Cardiac septum (tissue), 1 donor: ENCODE measurements at places on chromosomes 12 and 14. TPM values are rescaled to one million over a fixed set of nuclear protein-coding genes. Genes with fewer than 3 reads are reported as not detected.

- DNase-seq, result no peak
These were observed 536 bp downstream of the TM7SF3 start for GRCh38 chr12:27013611-27014084.

DNA sequence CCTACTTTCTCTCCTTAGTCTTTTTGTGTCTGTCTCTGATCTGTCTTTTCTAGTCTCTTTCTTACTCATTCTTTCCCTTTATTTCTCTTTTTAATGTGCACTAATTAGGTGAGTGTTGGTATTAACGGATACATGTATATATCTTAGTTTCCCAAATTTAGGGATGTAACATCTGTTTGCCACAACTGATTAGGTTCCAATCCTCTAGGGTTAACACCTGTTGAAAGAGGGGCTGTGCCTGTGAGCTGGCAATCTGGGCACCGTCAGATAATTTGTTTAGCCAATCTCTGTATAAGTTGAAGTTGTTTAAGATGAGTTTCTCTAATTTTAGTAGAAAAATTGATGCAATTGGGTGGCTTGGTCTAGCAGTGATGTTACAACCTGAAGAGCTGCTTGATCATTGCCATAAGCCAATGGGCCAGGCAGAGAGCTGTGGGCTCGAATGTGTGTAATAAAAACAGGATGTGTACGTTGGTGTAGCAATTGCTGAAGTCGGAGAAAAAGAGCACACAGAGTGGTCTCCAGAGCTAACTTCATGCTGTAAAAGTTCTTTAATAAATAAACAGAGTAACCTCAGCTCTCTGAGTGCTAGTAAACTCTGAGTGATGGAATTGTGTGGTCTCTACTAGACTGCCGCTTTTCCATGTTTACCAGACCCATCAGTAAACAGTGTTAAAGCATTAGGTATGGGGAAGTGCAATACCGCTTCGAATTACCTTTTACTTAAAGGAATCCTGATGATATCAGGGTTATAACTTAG, 18.3 kb upstream of the LYZ start:
- no peak for DNase-seq

DNA sequence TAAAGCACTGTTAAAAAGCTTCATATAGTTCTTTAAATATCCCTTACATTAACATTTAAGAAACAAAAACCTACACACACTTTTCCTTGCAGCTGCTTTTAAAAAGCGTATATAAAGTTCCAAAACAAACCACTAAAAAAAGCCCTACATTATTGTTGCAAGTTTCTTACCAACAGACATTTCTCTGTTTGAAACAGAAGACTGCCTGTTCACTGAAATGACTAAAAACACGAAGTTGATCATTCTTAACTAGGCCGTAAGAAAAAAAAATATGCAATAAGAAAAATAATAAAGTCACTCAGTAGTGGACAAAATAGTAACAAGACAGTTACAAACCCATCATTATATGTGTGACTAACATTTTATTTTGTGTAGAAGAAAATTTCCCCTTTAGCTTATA, 37.3 kb downstream of the KIF21A start:
- no peak for DNase-seq

DNA sequence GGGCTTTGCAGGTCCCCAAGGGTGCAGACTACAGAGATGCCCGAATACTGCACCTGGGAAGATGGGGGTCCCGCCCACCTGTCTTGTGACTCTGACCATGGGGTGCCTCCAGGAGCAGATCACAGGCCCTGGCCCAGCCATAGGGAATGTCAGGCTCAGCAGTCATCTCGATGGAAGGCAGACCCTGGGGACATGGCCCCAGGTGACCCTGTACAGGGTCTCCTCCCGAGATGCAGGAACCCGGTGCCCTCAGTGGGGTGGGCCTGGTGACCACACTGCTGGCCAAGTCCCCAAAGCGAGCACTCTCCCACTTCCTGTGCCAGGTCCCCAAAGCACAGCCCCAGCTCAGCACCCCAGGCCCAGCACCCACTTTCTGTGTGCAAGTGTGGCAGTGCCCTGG, 903.7 kb upstream of the USP15 start:
- no peak for DNase-seq

DNA sequence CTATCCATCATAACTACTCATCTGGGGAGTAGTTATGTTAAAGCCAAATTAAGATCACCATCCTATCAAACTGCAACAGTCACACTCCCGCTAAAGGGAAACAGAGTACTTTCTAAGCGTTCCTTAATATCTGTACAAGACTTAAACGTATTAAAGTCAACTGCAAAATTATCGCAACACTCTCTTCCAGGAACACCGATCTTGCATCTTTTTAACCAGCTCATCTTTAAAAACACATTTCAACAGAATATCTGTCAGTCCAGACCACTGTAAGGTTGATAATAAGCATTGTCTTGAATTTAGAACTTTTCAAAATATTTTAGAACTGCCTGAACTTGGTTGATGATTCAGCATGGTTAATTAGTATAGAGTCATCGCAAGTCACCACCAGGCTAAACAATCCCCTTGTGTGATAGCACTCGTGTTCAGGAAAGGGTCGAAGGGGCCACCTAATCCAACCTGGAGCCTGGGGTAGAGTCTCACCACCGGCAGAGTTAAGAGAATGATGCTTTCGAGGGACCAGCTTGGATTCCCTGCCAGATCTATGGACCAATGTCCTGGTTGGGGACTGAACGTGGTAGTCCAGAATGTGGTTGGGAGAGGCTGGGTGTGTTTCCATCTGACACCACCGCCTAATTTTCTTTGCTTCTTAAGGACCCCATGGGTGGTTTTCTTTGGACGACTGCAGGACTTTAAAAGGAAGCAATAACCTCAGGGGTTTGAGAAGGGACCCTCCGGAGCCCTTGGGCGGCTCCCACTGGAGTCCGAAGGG, 890 bp downstream of the SPTLC2 start:
- DNase-seq, result peak; percentile 61

DNA sequence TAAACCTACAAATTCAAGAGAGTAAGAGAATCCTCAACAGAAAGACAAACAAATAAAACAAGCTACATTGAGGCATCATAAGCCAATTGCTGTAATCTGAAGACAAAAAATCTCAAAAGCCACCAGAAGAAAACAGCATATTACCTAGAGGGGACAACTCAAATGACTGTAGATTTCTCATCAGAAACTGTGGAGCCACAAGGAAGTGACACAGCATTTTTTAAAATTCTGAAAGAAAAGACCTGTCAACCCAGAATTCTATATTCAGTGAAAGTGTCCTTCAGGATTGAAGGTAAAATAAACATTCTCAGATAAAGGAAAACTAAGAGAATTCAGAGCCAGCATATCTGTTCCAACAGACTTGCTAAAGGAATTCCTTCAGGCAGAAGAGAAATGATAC, 147.8 kb upstream of the DHRS4 start:
- no peak for DNase-seq

- no peak for DNase-seq
These were observed 7.8 kb downstream of the CTDSP2 start for GRCh38 chr12:57838594-57839302.

DNA sequence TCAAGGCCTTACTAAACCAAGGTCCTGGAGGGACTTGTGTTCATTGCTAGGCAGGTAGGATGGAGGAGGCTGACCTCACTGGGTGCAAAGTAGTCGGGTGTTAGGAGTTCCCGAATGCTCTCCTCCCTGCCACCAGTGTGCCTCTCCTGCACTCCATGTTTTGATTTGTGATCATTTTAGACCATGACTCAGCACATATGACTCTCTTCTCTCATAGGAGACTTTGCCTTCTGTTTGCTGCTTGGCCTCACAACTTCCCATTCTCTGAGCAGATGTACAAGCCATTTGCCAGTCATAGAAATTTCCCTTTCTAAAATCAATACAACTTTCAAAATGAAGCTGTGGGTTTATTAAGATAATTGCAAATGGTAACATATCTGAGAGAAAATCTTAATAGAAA, 46.6 kb upstream of the LRIG3 start:
- no peak for DNase-seq

DNA sequence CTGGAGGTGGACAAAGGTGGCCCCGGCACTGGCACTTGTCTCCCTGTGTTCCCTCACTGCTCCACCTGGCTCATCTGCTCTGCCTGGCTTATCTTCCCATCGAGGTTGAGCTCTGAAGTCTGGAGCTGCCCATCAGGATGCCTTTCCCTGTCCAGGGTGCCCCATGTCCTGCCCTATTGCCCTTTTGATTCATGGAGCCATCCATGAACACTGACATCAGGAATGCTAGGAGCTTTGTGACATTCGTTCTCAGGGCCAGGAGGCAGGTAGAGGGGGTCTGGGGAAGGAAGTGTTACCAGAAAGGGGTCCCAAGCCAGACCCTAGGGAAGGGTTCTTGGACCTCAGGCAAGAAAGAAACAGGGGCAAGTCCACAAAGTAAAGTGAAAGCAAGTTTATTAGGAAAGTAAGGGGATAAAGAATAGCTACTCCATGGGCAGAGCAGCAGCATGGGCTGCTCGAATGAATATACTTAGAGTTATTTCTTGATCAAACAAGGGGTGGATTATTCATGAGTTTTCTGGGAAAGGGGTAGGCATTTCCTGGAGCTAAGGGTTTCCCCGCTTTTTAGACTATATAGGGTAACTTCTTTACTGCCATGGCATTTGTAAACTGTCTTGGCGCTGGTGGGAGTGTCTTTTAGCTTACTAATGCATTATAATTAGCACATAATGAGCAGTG, 51.6 kb downstream of the RIN3 start:
- no peak for DNase-seq

- DNase-seq, result no peak
These were observed 86.5 kb upstream of the MANSC4 start for GRCh38 chr12:27866373-27867101.

GRCh38 chr14:26017270-26017669, 580.6 kb downstream of the NOVA1 start:
- DNase-seq, result no peak

DNA sequence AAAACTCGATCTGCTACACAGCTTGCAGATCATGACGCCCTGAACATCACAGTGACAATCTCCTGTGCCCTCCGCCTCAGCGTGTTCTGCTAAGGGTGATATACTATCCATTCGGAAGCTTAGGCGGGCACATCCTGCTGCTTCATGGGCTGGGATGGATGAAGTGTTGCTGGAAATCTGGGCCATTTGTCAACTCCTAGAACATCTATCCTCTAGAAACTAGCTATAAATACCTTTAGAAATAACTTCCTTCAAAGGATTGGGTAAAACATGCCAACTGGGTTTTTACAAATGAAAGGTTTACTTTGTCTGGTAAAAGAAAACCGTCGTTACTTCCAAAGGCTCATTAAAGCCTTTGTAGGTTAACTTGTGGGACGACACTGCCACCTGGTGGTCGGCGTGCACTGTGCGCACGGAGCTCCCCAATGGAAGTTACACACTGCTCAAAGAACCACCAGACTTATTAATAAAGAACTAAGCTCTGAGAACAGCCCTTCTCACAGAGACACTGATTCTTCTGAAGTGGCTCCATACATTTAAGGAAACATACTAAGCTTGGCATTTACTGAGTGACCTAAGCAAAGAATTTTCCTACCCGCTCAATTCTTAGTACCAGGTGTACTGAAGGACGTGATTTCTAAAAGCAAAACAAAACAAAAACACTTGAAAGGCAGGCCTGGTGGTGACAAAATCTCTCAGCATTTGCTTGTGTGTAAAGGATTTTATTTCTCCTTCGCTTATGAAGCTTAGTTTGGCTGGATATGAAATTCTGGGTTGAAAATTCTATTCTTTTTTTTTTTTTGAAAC, 21.6 kb upstream of the CACNA2D4 start:
- peak; percentile 92 for DNase-seq

- DNase-seq, result no peak
These were observed 74.0 kb downstream of the PCNX1 start for GRCh38 chr14:70981000-70981952.

DNA sequence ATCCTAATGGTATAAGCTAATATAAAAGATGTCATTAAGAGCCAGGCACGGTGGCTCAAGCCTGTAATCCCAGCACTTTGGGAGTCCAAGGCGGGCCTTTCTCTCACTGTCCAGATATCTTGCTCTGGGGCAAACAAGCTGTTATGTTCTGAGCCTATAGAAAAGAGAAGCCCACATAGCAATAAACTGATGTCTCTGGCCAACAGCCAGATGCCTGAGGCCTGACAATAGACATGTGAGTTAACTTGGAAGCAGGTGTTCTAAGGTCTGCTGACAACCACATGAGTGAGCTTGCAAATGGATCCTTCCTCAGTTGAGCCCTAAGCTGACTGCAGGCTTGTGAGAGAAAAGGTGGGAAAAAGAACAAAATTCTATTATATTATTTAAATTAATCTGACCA, 25.0 kb downstream of the YAF2 start:
- no peak for DNase-seq

GRCh38 chr12:107845226-107845979, 70.9 kb downstream of the ASCL4 start:
- DNase-seq, result no peak

- DNase-seq, result no peak
These were observed 20.3 kb downstream of the VSX2 start for GRCh38 chr14:74259513-74259912.

GRCh38 chr12:3967556-3968160, 94.5 kb upstream of the PARP11 start:
- DNase-seq, result no peak

GRCh38 chr12:83016218-83016835, 329.6 kb downstream of the TMTC2 start:
- DNase-seq, result no peak

GRCh38 chr14:43795600-43796228, 711.4 kb downstream of the FSCB start:
- DNase-seq, result no peak

Gene BIN2
- 2.4 TPM for total RNA-seq

Gene SRGAP1
- total RNA-seq, result 5.9 TPM

Gene GSG1
- not detected for total RNA-seq

Gene ASB2
- 156 TPM for total RNA-seq

Gene CIROP
- not detected for total RNA-seq

Gene C12orf50
- 0.05 TPM for total RNA-seq

Gene GDF3
- 0.46 TPM for total RNA-seq

Gene SERPINA12
- not detected for total RNA-seq

Gene CALCOCO1
- 158 TPM for total RNA-seq

Gene PLEKHG7
- not detected for total RNA-seq

Gene GCH1
- 2.6 TPM for total RNA-seq

Gene CCDC197
- total RNA-seq, result 3.4 TPM

Gene TROAP
- total RNA-seq, result not detected
